Osteoblast (primary cell): ENCODE measurements at places on chromosomes 2 and 18. TPM values are rescaled to one million over a fixed set of nuclear protein-coding genes. Genes with fewer than 3 reads are reported as not detected.

GRCh38 chr2:9535177-9535576 lies 20.5 kb downstream of the ADAM17 start:
- peaks cover 3% of the 10 kb centered on the region for H3K36me3 ChIP-seq
- H3K27me3 ChIP-seq, result no peaks in the 10 kb centered on the region

GRCh38 chr18:5463390-5463789 lies 80.4 kb downstream of the EPB41L3 start:
- DNase-seq, result no peak
- no peak overlapping the region for H3K4me3 ChIP-seq
- H3K4me1 ChIP-seq, result no peaks in the 10 kb centered on the region
- no peak overlapping the region for H3K27ac ChIP-seq
- no peaks in the 10 kb centered on the region for H3K27me3 ChIP-seq

Gene DSC3
- total RNA-seq, result under 0.01 TPM in 2 replicates

Gene C1GALT1C1L
- total RNA-seq, result 0.72 and 1.2 TPM in 2 replicates
